ENCODE measurements at places on chromosomes 16 and 17.

DNA sequence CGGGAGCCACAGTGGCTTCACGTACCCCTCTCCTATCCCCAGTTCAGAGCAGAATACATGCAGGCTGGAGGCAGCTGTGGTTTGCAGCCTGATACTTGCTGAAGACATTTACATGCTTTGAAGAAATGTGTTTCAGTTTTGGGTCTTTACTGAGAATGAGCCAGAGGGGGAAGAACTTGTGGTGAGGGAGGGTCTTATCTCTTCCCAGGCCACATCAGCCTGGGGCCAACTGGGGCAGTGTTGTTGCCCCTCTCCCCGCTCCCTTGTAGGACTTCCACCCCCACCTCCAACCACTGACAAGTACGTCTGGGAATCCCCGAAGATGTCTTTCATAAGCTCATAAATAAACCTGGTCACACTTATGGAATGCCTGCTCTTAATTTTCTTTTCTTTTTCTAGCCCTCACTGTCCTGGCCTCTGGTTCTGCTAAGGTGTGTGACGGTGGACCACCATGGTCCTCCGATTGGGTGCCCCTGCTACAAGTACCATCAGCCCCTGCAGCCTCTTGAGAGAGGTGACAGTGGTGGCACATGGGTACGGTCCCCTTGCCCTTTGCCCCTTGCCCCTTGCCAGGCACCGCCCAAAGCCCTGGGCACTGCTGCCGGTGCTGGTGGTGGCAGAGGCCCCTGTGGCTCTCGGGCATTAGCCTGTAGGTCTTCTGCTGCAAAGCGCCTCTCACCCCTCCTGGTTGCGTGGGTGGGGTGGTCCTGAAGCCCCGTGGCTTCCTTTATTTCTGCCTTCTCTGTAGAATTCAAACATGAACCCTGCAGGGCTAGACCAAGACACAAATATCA, 144.8 kb upstream of the RPH3AL start:
- DNase-seq = no peak

GRCh38 chr16:81905277-81905676, 106.0 kb downstream of the SDR42E1 start:
- no peak for DNase-seq

- no peak for DNase-seq
Measured at GRCh38 chr17:45427181-45427835, 5.4 kb downstream of the ARHGAP27 start.

DNA sequence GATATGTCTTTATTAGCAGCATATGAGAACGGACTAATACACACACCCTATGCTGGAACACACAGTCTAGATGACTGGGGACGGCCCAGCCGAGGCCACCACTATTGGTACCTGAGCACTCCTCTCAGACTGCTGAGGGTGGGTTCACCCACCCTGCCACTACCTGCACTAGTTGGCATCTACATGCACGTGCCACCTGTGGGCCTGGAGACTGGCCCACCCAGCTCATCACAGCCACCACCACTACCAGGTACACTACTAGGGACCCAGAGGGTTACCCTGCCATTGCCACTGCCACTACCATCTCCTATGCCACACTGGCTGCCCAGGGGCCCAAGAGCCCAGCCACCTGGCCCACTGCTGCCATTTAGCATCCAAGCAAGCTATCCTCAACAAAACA, 32.5 kb downstream of the MEAK7 start:
- no peak for DNase-seq

GRCh38 chr16:65622151-65622550, 500.3 kb upstream of the CDH11 start:
- no peak for DNase-seq

DNA sequence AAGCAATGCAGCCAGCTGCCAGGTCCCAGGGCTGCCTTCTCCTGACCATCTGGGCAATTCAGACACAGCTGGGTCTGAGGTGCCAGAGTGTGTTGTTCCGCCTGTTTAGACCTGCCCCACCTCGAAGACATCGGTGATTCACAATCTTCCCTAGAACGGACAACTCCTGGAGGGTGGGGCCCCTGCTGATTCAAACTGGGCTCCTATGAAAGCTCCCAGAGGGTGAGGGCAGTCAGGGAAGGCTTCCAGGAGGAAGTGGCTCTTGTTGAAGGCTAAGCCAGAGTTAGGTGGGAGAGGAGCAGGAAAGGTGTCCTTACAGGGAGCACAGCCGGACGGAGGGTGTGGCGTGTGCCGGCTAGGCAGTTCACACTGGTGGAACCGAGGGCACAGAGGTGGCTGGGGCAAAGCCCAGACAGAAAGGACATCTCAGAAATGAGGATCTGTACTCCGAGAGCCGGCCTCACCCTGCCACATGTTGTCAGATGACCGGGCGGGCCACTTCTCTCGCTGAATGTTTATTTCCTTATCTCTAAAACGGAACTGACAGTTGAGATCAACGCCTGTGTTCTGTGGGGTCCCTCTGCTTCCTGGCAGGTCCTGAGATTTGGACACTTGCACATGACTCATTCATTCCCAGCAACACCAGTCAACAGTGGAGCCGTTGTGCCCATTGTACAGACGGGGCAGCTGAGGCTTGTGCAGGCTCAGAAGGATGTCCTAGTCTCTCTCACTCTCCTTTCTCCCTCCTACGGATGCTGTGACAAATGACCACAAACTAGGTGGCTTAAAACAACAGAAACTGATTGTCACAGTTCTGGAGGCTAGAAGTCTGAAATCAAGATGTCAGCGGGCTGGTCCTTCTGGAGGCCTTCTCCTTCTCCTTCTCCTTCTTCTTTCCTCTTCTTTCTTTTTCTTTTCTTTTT, 26.9 kb upstream of the LITAF start:
- DNase-seq = peak; percentile 19

GRCh38 chr17:81513753-81514488, 1.3 kb upstream of the ACTG1 start:
- DNase-seq = peak; percentile 68

DNA sequence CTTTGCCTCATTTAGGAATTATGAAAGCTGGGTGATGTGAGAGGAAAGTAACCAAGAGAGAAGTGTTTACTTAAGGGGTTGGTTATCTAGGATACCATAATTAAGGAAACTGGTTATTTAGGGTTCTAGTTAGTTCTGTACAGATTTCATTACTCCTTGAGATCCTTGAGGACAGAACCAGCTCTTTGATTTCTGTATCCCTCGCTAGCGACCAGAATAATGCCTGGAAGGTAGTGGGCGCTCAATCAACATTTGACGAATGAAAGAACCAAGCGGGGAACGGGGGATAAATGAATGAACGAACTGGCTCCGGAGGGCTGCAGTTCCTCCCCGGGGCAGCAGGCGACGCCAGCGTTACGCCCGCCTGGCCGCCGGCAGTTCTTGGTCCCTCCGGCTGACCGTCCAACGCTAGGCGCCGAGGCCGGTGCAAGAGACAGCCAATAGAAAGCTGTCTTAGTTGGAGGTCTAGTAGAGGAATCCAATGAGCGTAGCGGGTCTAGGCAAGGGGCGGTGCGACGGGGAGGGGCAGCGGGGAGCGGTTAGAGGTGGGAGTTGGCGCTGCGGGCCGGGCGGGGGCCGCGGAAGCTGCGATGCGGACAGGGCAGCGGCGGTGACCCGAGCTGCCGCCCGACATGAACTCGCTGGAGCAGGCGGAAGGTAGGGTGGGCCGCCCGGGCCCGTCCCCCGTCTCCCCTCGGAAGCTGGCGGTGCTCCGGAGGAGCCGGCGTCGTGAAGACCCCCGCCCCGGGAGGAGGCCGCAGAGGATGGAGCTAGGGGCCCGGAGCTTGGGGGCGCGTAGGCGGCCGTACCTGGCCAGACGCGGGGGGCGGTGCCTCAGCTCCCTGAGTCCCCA, at the start of gene CNEP1R1:
Gene CNEP1R1, plus strand, starts transcription at position 542 of the 853 bp plus-strand sequence. Its CDS starts 91 bp downstream, at position 633.
- DNase-seq = peak; percentile 98

DNA sequence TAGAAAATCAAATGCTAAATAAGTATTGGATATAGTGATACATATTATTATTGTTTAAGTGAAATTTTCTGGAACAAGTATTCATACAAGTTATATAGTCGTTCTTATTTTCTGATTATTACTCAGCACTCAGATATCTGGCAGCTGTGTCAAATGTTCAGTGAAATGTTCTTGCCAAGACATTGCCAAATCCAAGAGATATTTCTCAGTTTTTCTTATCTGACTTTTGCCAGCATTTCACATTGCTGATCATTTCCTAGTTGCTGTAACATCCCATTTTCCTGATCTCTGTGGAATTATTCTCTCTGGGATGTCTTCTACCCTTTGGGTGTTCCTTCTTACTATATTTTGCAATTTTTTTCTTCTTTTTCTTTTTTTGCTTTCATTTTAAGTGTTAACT, 262.3 kb downstream of the KIF2B start:
- no peak for DNase-seq

All from midbrain (tissue), 1 donor.